Inflammatory macrophage treated with lipopolysaccharide for 4 hours (primary cell): ENCODE measurements at places on chromosomes 7 and 10.

DNA sequence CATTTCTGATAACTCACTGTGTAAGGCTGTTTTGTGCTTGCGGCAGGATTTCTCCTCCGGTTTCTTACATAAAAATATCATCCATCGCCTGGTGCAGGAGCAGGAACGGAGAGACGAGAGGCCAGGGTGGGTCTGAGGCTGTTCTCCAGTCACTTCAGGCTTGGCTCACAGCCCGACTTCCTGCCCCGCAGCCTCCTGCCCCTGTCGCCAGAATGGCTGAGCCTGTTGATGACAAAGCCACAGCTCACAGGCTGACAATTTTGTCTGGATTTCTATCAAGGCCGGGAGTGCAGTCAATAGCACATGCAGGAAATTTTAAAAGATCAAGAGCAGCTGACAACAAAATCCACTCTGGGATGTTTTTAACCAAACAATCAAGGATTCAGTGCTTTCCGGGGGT lies 229.7 kb upstream of the ZNF32 start:
- no peak for DNase-seq

GRCh38 chr7:70271617-70272081 lies 673.4 kb downstream of the AUTS2 start:
- DNase-seq: no peak

GRCh38 chr10:8045726-8046494 lies 8.6 kb upstream of the GATA3 start:
- no peak for DNase-seq

- no peak for DNase-seq
Observed at GRCh38 chr10:91167406-91167805, 53.1 kb upstream of the PCGF5 start.

DNA sequence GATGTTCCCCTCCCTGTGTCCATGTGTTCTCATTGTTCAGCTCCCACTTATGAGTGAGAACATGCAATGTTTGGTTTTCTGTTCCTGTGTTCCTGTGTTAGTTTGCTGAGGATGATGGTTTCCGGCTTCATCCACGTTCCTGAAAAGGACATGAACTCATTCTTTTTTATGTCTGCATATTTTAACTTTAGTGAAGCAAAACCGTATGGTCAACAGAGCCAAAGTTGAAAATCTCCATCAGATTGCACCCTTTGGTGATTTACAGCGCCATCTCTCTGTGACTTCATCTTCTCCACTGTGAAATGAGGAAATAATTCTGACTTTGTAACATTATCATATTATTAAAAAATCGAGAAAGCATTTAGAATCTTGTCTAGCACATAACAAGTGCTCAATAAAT lies 132.3 kb upstream of the PLXDC2 start:
- no peak for DNase-seq

DNA sequence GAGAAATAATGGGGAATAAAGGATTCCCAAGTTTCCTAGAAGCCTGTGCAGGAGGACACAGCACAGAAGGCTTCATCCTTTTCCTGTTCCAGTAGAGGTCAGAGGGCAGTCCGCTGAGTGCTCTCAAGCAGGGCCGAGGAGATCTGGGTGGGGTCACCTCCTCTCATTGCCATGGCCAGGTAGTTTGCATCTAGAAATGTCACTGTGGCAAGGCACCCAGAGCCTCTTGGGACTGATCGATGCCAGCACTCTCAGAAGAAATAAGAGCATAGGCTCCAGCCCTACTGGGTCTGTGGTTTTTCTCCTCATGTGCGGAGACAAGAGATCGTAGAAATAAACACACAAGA lies 7.9 kb downstream of the NUB1 start:
- DNase-seq: no peak

GRCh38 chr7:81120803-81121202 lies 202.0 kb upstream of the SEMA3C start:
- DNase-seq: no peak

DNA sequence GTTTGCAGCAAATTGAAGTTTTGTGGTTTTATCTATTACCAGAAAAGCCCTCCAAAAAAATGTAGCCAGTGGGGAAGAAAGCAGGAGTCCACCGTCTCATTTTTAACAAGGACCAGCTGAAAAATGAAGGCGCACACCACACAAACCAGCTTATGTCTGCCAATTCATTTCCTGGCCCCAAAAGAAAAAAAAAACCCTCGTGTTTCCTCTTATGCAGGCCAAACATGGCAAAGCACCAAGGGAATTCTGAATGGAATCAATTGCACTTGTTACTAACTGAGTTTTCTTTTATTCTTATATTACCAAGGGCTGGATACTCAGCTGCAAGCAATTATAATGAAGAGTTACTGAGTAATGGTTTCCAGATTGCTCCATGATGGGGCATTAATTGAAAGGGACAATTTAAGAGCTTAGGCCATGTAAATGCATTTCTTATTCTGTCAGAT lies 428.3 kb upstream of the NPVF start:
- no peak for DNase-seq

- no peak for DNase-seq
Observed at GRCh38 chr7:127478024-127478355, 85.5 kb upstream of the ZNF800 start.

DNA sequence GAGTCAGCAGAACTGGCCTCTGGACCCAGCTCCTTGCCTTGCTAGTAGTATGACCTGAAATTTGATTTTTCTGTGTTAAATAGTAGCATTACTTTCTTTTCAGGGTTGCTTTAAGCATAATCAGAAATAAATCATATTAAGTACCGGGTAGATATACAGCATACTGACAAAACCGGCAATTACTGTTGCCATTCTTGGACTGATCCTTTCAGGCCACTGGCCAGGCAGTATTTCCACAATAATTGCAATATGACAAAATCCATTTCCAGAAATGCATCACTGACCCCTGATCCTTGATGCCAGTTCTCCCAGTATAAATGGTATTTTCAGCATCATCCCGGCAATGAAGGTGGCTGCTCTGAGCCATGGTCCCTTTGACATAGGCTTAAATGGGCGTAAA lies 6.9 kb downstream of the LRIT1 start:
- no peak for DNase-seq

- no peak for DNase-seq
Observed at GRCh38 chr7:40996233-40996677, 706.6 kb downstream of the INHBA start.

- DNase-seq: no peak
Observed at GRCh38 chr7:127158659-127159058, 94.1 kb downstream of the GRM8 start.
